ENCODE measurements at places on chromosomes 6 and 20.

- DNase-seq, result no peak
These were observed 230.8 kb downstream of the TFAP2B start for GRCh38 chr6:51049288-51049982.

DNA sequence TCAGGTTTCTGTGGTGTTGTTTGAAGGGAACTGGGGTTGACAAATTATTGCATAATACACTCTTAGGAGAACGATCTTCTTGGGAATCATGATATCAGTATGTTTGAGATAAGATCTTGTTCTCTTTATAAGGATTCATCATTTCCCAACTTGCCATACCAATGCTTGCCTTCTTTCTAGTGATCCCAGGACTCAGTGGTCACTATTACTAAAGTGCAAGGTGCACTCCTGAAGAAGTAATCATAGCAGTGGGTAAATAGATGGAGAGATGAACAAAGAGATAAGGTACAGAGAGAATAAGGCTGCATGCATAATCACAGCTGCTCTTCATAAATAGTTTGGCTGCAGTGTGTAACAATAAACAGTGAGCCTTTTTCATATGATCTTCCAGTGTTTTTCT is 404.0 kb downstream of the DOK5 start:
- DNase-seq, result no peak

DNA sequence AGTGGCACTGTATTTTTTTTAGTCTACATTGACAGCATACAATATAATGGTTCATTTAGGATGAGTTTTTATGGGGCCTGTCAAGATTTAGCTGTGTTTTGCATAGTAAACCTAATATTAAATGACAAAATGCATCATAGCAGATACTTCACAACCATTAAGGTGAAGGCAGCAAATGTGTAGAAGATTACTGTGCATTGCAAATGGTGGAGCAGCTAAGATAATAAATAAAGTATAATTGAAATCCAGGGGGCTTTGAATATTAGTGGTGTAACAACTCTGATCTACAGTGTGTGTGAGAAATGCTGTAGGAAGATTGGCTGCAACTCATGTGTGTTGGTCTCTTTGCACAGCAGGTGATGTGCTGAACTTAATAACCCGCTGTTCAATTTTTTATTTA is 801.9 kb upstream of the CITED2 start:
- no peak for DNase-seq

GRCh38 chr20:33667245-33667675 is 517 bp downstream of the ACTL10 start:
- no peak for DNase-seq

GRCh38 chr20:47127546-47127945 is 229.0 kb downstream of the ZMYND8 start:
- DNase-seq, result no peak

DNA sequence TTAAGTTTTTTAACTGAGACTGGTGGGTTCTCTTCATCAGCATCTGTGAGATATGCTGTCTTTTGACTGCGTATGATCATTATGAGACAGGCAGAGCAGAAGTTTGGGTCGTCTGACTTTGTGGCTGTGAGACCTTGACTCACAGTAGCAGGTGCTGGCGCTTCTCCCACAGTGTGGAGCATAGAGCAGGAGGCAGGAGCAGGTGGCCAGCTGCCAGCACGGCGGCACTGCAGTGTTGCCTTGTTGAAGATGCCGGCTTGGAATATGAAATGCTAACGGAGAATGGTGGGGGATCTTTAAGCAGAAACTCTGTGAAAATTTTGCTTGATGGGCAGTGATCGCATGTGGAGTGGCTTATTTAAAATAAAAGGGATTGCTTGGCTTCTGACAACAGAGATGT is 105.0 kb downstream of the TIAM2 start:
- no peak for DNase-seq

- no peak for DNase-seq
These were observed 52.7 kb downstream of the SOD2 start for GRCh38 chr6:159640322-159640721.

DNA sequence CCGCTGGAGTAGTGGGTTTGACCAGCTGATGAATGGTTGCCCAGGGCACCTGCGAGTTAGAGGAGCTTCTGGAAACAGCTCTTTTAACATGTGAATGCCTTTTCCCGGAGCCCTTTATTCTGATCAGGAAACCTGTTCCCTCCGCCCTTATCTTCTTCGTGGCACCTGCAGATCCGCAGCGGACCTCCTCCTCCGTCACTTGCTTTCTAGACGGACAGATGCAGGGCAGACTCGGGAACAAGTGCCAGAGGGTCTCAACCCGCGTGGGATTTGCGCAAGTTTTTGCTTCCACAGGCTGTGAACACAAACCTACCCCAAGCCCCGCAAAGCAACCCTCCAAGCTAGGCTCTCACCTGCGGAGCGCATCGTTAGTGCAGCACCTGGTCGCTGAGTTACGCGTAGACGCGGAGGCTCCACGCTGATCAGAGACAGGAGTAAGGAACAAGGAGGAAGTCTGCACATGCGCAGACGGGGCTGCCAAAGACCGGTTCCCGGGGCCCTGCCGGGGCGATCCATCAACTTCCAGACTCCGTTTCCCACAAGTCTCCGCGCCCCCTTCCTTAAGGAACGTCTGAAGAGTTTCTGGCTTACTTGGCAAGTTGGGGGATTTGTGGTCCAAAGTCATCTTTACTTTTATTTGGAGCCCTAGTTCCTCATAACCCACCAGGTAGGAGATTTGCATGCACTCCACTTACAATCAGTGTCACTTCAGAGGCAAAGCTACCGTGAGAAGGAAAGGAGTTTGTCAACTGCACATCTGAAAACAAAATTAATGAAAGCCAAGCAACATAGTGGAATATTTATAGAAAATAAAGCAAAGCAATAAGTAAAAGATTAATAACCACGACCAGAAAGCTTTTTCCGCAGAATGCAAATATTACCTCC is 52.7 kb upstream of the ELMO2 start:
- no peak for DNase-seq

- no peak for DNase-seq
These were observed 191.1 kb downstream of the SLC24A3 start for GRCh38 chr20:19403549-19403948.

GRCh38 chr6:146999766-147000165 is 204.5 kb upstream of the STXBP5 start:
- DNase-seq, result no peak

DNA sequence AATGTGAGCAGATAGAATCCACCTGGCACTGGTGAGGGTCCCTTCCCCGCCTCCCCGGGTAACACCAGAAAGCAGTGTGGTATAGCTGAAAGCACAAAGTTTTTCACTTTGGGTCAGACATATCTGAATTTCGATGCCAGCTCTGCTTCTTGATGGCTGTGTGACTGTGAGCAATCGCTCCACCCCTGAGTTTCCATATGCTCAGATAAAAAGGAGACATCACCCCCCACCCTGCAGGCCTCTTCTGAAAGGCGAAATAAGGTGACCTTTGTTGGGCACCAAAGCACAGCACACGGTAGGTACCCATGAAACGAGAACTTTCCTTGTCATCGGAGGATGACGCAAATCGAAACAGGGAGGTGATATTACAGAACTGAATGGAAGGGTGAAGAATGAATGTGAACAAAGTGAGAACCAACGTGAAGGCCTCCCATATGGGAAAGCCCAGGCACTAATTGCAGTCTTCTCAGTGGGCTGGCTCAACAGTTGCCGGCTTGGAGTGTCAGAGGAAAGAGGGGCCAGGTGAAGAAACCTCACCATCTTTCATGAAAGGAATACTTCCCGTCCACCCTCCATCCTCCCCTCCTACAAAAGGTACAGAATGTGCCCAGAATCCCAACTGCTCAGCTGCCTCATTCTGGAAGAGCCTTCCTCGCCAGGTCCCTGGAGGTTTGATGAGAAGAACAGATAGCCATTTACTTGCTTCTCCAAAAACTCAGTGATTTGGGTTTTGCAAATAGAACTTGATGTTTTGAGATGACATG is 61.8 kb downstream of the NFATC2 start:
- no peak for DNase-seq

- DNase-seq, result no peak
These were observed 120.2 kb upstream of the AFDN start for GRCh38 chr6:167706313-167707109.

DNA sequence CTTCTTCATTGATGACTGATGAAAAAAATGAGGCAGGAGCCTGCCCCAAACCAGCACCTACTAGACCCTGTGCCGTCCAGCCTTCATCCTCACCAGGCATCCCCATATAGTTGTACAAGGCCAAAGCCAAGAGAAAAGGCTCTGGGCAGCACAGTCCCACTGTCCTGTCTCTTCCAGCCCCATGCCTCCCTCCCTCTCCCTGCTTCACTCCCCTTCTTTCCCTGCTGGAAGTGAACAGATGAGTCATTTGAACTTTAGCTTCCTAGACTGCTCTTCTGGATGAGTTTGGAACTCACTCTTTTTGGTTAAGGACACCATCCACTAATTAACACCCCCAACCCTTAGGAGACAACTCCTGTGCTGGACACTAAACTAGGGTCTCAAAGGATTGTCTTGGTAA is 235.2 kb downstream of the LRFN2 start:
- no peak for DNase-seq

All from GOT3 (cell line).